ENCODE measurements at places on chromosomes 2 and 18. TPM values are rescaled to one million over a fixed set of nuclear protein-coding genes. Genes with fewer than 3 reads are reported as not detected.

DNA sequence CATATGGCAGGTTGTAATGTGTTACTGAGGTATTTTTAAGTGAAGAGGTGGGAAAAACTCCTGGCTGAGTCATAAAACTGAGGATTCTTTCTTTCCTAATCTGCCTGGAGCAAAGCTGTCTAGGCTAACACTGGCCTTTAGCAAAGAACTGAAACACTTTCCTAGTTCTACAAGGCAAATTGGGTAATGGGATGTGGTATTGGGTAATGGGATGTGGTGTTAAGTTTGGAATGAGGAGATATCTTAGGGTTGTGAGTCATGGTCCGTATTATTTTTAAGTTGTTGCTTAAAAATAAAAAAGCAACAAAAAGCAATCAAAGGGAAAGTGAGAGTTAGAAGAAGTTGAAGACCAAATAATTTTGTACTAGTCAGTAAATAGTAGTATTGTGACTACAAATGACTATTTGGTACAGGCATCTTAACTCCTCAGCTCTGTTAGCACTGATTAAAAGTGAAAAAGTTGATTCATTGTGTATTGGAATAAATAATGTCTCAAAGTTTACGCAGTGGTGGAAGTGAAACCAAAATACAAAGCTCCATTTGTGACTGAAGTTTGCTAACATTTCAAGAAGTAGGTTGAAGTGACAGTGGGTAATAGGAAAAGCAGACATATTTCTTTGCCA, 216.8 kb downstream of the CAMKMT start:
- no peak overlapping the region for H3K27ac ChIP-seq
- H3K4me1 ChIP-seq, result no peaks in the 10 kb centered on the region
- H3K27me3 ChIP-seq, result no peaks in the 10 kb centered on the region
- no peak for DNase-seq

DNA sequence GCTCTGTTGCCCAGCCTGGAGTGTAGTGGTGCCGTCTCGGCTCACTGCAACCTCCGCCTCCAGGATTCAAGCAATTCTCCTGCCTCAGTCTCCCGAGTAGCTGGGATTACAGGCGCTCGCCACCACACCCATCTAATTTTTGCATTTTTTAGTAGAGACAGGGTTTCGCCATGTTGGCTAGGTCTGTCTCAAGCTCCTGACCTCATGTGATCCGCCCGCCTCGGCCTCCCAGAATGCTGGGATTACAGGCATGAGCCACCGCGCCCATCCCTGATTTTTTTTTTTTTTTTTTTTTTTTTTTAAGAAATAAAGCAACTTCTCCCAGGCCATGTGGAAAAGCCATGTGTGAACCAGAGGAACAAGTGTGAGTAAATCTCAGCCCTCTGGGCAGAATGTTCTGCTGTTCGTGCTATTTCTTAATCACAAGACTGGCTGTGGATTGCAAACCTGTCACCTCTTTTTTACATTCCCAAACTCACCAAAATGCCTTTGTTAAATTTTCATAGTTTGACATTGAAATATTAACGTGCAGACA, 6.4 kb upstream of the SH3BP4 start:
- DNase-seq, result no peak
- H3K36me3 ChIP-seq, result no peaks in the 10 kb centered on the region
- no peaks in the 10 kb centered on the region for H3K27me3 ChIP-seq
- no peak overlapping the region for H3K4me3 ChIP-seq

SCTR gene
- not detected for polyA plus RNA-seq

DNA sequence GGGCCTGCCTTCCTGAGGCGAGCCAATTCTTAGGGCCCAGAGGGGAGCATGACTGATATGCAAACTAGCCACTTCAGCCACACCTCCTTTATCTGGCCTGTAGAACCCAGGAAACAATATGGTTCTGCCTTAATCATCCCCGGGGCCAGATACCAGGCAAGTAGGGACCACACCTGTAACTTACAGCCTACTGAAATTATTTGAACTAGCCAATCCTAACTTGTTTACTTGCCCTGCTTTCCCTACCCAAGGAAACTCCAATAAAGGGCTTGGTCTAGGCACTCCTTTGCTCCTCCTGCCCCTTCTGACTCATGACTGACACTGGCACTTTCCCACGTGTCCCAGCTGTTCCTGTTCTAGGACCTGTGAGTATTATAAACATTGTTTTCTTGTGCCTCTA, 57.6 kb downstream of the MYOM1 start:
- H3K27me3 ChIP-seq, result no peaks in the 10 kb centered on the region
- no peak overlapping the region for H3K4me3 ChIP-seq
- peaks cover 48% of the 10 kb centered on the region for H3K36me3 ChIP-seq

IL1RL1 gene
- 0.23 TPM for polyA plus RNA-seq

- peak overlapping the region; percentile 90 for H3K4me3 ChIP-seq
- peaks cover 23% of the 10 kb centered on the region for H3K4me1 ChIP-seq
- no peaks in the 10 kb centered on the region for H3K27me3 ChIP-seq
- H3K36me3 ChIP-seq, result no peaks in the 10 kb centered on the region
- peak overlapping the region; percentile 92 for H3K27ac ChIP-seq
These were observed 539 bp upstream of the MOB4 start for GRCh38 chr2:197515315-197515738.
